ENCODE measurements at places on chromosomes 16 and 17.

DNA sequence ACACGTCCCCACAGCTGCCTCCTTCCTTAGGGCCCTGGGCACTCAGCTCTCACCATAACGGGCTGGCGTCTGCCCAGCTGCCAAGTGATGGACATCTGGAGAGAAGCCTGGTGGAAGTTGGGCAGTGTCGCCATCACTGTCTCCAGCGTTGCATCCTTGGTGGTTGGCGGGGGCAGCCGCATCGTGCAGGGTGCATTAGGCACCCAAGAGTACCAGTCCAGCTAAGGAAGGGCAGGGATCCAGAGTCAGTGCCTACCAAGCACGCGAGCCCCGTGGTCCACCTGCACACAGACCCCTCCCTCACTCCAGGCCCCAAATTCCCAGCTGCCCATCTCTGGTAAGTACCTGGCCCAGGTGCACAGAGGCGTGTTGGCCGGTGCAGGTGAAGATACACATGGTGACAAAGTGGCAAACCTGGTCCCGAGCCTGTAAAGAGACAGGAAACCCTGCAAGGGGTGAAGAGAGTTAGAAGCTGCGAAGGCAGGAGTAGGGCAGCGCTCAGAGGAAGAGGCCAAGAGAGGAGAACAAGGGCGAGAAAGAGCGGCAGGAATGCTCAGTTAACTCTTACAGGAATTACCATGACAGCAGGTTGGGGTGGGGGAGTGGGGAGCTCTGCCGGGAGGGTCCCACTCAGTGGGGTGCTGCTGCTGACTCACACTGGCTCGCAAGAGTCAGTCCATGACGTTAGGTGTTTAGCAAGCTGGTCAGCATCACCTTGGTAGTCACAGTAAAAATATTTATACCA is 9.5 kb downstream of the ALOX15 start:
- DNase-seq, result no peak

DNA sequence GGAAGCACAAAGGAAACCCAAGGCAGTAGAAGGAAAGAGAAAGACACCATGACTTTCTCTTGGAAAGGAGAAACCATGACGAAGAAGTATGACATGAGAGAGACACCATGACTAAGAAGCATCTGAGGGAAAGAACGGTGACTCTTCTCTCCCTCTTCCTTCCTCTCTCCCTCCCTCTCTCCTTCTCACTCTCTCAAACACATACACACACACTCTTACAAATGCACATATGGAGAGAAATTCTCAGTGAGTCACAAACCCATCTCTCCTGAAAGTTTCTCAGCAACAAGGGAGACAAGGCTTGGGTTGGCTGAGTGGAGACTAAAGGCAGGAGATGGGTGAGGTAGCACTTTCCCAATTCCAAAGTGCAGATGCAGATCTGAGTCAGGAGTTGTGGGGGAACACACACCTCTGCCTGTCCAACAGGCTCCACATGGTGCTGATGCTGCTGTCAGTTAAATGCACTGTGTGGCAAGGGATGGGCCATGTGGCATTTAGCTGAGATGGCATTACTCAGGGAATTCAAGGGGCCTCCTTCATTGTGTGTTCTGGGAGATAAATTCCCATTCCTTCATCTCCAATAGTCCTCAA is 336.7 kb upstream of the C16orf82 start:
- no peak for DNase-seq

- DNase-seq, result no peak
Observed at GRCh38 chr17:78973196-78973595, 6.5 kb downstream of the LGALS3BP start.

DNA sequence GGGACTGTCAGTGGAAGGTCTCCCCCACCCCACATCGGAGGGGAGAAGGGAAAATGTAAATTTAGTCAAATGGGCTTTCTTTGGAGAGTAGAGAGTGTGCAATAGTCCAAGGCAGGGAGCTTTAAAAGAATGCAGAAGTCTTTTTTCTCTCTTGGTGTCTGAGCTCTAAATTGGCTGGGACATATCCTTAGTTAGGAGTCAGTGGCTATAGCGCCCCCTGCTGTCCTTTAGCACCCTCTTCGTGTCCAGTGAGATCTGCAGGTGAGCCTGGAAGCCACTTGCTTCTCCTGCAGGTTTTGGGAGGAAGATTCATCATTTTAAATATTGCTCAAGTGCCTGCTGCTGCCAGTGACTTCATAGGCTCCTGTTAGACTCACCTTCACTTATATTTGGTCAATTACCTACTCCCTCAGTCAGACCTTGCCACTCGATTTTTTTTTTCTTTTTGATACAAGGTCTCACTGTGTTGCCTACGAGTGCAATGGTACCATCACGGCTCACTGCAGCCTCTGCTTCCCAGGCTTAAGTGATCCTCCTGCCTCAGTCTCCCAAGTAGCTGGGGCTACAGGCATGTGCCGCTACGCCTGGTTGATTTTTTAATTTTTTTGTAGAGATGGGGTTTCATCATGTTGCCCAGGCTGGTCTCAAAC is 174.8 kb downstream of the PRKCB start:
- DNase-seq, result peak; percentile 66

GRCh38 chr16:54479546-54479945 is 193.0 kb upstream of the IRX3 start:
- no peak for DNase-seq

DNA sequence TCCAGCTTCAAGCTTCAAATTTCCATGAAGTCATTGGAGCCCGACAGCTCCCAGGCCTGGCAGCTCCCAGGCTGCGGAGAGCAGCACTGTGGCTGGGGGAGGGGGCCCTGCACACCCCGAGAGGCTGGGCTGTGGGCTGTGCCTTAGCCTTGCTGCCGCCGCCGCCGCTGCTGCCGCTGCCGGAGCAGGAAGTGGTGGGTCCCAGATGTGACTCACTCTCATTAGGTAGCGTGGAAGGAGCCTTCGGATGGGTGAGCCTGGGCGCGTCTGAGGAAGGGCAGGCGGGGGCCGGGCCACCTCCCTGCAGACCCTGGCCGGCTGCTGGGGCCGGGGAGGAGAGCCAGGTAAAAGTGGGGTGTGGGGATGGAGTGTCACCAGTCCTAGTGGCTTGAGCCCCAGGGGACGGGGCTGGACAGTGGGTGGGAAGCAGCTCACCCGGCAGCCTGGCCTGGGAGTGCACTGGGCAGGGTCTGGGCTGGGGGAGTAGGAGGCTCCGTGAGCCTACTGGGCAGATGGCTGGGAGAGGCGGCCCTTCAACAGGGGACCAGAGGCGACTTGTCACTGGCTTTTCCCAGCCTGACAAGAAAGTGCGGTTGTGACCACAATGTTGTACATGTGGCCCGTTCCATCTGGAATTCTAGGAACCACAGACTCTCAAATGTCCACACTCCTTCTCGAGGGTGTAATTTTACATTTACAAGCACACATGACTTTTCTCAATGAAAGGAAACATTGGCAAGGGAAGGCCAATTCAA is at the start of gene ADCY7:
Gene ADCY7, plus strand, starts transcription at position 215 of the 755 bp plus-strand sequence. CDS start 21,629 bp downstream, outside the sequence.
- no peak for DNase-seq

DNA sequence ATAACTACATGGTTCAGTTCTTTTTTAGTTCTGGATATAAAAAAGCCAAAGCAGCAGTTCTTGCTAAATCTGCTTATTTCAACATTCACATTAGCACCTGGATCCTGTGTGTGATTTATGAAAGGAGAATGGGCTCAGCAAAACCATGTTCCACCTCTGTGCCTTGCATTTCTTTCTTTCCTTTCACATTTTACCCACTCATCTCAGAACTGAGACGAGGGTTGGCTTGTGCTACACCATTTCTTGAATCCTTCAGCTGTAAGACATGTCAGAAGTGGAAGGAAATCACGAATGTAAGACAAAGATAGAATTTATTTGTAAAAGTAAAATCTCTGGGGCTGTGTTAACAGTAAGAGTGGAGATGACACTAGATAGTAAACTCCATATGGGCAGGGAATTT is 1.2 kb upstream of the UTP6 start:
- no peak for DNase-seq

GRCh38 chr16:81894592-81894991 is 115.5 kb downstream of the PLCG2 start:
- DNase-seq, result no peak

DNA sequence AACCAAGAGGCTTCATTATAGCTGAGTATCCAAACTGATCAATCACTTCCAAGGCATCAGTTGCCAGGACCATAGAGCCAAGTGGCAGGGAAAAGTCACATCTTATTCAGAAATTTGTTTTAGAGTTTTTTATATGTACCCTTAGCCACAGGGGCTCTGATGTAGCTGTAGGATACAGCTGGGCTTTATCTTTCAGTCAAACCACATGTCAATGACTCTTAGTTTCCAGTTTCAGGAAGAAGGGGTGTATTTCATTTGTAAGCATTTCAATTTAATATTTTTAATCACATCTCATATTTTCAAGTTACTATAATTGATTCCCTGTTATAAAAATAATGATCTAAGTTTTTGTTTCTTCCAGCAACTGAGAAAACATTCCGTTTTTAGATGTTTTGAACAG is 2.9 kb upstream of the FLCN start:
- DNase-seq, result no peak

- DNase-seq, result no peak
Observed at GRCh38 chr17:80308692-80309517, 48.3 kb downstream of the RNF213 start.

GRCh38 chr16:64522548-64522947 is 599.3 kb downstream of the CDH11 start:
- DNase-seq, result no peak

DNA sequence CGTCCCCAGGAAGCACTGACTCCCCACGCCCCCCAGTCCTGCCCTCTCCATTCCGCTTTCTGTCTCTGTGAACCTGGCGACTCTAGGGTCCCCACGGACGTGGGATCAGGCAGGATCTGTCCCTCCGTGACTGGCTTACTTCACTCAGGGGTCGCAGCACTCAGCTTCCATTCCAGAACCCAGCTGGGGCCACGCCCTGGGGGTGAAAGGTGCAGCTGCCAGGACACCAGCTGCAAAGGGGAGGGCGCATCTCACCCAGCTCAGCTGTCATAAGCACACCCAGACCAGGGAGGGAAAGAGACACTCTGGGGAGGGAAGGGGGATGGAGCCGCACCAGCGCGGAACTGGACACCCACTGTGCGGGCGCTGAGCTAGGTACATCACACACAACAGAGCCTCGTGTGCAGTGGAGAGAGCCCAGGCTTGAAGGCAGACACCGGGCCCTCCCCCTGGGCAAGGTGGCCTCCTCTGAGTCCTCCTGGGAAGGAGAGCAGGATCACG is 18.5 kb upstream of the HEXD start:
- no peak for DNase-seq

GRCh38 chr17:17227608-17228520 is 9.1 kb downstream of the FLCN start:
- no peak for DNase-seq

DNA sequence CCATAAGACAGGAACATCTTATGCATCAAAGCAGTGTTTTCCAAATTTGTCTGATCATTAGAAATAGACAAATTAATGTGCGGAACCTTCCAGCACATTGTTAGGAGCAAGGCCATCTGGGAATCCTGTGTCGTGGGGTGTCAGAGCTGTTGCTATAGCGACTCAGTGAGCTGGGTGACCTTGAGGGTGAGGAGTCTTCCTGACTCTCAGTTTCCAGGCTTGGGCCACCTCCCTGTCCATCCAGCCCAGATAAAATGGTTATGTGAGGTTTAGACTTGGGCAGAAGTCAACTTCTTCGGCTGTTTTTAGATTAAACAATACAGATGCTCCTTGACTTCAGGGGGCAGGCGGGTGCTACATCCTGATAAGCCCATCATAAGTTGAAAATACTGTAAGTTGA is 20.6 kb downstream of the MT1X start:
- no peak for DNase-seq

- DNase-seq, result no peak
Observed at GRCh38 chr17:73151916-73152632, 12.7 kb upstream of the SSTR2 start.

- DNase-seq, result no peak
Observed at GRCh38 chr17:55321427-55322060, 56.8 kb downstream of the HLF start.
